ENCODE measurements at places on chromosomes 5 and 9.

DNA sequence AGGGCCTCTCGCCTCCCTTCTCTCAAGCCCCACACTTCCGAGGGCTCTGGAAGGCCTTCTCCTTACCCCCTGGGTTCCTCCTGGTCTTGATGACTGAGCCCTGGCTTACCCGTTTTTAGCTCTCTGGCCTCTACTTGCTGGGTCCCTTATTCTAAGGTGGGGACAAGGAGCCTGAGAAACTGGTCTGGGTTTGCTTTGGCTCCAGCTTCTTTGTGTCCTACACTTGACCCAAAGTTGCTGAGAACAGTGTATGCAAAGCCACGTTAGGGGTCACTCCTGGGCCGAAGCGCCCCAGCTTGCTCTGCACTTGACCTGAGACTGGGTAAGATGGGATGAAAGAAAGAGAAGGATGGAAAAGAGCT lies 788 bp downstream of the ZNF346 start:
- DNase-seq, result no peak

DNA sequence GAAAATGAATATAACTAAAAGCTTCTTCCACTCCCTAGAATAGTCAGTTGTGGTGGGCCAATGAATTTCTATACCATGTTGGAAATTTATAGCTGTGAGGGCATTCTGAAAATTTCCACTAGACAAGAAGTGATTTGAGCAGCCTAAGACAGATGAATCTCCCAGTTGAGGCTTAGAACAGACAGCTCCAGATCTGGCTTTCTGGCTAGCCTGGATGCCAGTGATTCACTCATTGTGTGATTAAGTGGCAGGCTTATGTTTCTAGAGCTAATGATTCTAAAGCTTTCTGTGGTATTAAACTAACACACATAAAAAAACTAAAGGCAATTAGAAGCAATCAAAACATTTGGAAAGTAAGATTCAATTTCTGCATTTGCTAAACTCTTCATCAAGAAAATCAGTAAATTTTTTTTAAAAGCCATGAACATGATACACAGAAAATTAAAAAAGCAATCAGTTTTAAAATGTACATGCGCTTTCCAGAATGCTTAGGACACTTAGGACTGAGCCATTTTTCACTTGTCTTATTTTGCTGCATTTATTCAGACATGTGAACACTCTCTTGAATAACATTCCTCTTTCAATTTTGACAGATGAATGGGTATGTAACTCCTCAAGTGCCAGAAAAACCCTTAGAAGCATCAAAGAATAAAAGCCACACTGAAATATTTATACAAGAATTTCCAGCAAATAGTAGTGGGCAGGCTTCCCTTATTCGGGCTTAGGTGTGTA lies 100.5 kb upstream of the GNAQ start:
- no peak for DNase-seq

DNA sequence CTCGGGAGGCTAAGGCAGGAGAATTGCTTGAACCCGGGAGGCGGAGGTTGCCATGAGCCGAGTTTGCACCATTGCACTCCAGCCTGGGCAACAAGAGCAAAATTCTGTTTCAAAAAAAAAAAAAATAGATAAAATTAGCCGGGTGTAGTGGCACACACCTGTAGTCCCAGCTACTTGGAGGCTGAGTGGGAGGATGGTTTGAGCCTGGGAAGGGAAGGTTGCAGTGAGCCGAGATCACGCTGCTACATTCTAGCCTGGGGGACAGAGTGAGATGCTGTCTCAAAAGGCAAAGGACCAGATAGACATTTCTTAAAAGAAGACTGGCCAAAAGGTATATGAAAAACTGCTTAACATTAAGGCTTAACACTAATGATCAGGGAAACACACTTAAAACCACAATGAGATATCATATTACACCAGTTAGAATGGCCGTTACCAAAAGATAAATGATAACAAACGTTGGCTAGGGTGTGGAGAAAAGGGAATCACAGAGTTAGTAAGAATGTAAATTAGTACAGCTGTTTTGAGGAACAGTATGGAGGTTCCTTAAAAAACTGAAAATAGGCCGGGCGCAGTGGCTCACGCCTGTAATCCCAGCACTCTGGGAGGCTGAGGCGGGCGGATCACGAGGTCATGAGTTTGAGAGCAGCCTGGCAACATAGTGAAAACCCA lies 10.1 kb upstream of the MARVELD2 start:
- DNase-seq, result no peak

DNA sequence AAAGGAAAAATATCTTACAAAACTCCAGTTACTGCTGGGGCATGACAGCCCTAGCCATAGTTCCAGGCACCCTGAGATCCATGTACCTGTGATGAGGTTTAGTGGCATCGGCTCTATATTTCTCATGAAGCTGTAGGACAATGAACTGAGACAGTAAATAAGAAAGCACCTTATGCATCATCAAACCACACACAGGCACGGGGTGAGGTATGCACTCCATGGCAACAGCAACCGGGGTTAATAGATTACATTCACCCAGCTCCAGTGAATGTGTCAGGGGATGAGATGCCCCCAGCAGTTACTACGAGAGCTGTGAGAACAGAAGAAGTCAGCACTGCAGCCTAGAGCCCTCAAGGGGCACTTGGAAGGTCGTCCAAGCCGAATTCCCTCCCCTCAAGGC lies 162.0 kb upstream of the S1PR3 start:
- DNase-seq, result no peak

DNA sequence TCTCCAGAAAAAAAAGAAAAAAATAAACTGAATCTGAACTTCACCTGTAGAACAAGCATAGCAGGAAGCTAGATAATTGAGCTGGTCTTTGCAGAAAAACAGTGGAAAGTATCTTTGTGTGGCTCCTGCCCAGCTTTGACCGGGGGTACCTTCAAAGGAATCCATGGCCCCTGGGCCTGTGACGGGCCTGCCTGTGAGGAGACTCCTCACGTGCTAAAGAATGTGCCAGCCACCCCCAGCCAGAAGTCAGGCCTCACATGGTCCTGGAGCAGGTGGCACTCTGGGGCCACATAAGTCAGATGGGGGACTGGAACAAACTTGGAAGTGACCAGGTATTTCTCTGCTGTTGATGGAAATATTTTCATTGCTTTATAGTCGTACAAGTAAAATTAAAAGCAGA lies 4.1 kb downstream of the NDUFS6 start:
- DNase-seq, result no peak
